ENCODE measurements at places on chromosomes 11 and 22.

- no peaks in the 10 kb centered on the region for H3K27me3 ChIP-seq
- peak overlapping the region; percentile 86 for H3K27ac ChIP-seq
- H3K36me3 ChIP-seq, result peaks cover 60% of the 10 kb centered on the region
- no peak for DNase-seq
- H3K4me3 ChIP-seq, result peak overlapping the region; percentile 54
- H3K4me1 ChIP-seq, result peaks cover 83% of the 10 kb centered on the region
These were observed 24.8 kb downstream of the MYH9 start for GRCh38 chr22:36362932-36363331.

DNA sequence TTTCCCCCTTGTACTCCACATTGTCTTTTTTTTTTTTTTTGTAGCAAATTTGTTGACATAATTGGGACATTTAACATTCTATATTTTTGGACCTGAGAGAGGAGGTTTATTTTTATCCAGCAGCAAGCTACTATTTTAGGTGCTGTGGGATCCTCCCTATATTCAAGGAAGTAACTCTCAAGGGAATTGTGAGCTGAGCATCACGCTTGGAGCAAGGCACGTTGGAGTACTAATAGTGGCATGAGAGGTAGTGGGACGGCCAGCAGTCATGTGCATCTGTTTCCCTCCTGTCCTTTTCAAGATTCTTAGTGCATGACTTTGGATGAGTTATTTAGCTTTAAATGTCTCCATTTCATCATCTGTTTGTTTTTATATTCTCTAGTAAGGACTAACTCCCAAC lies 52.3 kb downstream of the EXT2 start:
- DNase-seq, result no peak
- H3K36me3 ChIP-seq, result peaks cover 46% of the 10 kb centered on the region
- H3K27ac ChIP-seq, result no peak overlapping the region
- no peaks in the 10 kb centered on the region for H3K27me3 ChIP-seq
- H3K4me1 ChIP-seq, result no peaks in the 10 kb centered on the region

GRCh38 chr11:111633248-111633647 lies 31.0 kb downstream of the SIK2 start:
- peaks cover 8% of the 10 kb centered on the region for H3K36me3 ChIP-seq
- H3K27ac ChIP-seq, result no peak overlapping the region
- H3K27me3 ChIP-seq, result no peaks in the 10 kb centered on the region
- no peak overlapping the region for H3K4me3 ChIP-seq
- peaks cover 16% of the 10 kb centered on the region for H3K4me1 ChIP-seq

GRCh38 chr11:26867286-26867685 lies 126.6 kb upstream of the FIBIN start:
- DNase-seq, result no peak
- no peaks in the 10 kb centered on the region for H3K27me3 ChIP-seq
- no peaks in the 10 kb centered on the region for H3K4me1 ChIP-seq

DNA sequence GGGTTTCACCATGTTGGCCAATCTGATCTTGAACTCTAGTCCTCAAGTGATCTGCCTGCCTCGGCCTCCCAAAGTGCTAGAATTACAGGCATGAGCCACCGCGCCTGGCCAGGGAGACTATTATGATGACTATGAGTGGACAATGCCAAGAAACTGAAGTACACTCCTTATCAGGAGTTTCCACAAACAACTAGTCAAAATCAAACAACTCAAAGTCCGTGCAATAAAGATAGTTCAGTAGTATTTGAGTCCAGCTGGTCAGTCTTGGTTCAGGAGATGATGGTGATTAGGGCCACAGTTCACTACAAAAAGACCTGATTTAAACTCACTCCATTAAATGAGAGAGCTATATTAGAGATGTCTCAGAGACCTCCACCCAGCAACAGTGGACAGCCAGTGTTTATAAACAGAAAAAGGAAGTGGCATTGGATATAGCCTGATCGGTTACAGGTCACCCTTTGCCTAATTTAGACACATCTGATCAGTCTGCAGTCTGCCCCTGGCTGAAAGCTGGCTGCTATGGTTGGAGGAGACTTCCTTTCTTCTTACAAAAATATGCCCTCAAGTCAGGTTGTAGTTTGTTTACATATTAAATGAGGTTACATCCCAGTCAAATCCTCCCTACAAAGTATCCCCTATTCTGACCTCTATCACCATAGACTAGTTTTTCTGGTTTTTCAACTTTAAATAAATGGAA lies 17.0 kb downstream of the CD3E start:
- no peaks in the 10 kb centered on the region for H3K36me3 ChIP-seq
- H3K4me1 ChIP-seq, result peaks cover 29% of the 10 kb centered on the region
- peak overlapping the region; percentile 25 for H3K27ac ChIP-seq
- H3K4me3 ChIP-seq, result no peak overlapping the region

DNA sequence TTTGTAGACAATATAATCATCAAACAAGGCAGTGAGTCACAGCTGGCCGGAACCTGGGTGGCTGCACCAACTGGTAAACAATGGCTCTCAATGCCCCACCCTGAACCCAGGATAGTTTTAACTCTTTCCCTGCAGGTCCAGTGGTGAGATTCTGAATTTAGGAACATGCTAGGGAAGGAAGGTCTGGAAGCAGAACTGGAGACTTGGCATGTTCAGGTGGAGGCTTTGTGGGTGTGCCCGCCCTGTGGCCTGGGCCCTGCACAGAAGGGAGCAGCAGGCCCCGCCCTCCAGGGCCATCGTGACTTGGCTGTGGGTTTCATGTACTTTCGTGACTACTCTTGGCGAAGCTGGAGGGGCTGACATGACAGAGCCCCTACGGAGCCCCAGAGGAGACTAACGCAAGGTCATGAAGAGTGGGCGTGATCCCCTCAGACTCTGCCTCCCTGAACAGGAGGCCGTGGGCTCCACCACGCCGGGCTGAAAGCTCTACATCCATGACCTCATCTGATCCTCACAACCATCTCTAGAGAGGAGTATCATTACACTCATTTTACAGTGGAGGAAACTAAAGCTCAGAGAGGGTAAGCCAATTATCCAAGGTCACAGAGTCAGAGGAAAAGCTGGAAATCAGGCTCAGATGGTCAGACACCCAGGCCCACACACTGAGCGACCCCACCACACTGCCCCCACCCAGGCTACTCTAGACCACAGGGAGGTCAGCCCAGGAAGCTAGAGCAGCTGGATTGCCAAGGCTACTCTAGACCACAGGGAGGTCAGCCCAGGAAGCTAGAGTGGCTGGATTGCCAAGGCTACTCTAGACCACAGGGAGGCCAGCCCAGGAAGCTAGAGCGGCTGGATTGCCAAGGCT lies 27.3 kb downstream of the MAFF start:
- no peak for DNase-seq
- H3K27ac ChIP-seq, result no peak overlapping the region
- peaks cover 3% of the 10 kb centered on the region for H3K4me1 ChIP-seq

DNA sequence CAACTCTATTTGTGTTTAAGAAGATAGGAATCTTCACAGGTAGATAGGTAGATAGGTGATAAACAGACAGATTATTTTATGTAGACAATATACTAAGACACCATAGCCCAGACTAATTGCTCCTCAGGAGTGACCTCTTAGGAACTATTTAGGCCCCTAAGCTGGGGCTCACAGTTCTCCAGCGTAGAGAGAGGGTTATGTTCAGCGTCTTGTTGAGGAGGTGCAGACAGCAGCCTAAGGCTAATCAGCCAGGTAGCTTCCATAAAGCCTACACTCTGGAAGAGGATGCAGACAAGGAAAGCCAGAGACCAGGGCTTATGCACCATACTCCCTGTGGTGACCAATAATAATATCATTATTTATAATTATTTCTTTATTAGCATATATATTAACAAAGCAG lies 705.2 kb downstream of the LRRC4C start:
- no peaks in the 10 kb centered on the region for H3K4me1 ChIP-seq
- no peak overlapping the region for H3K27ac ChIP-seq
- no peaks in the 10 kb centered on the region for H3K27me3 ChIP-seq

- no peak overlapping the region for H3K4me3 ChIP-seq
- no peak overlapping the region for H3K27ac ChIP-seq
- H3K27me3 ChIP-seq, result no peaks in the 10 kb centered on the region
- H3K36me3 ChIP-seq, result no peaks in the 10 kb centered on the region
- DNase-seq, result no peak
These were observed 242.1 kb upstream of the KIRREL3 start for GRCh38 chr11:127242676-127243075.

GRCh38 chr11:96035740-96036078 lies 111.8 kb upstream of the MTMR2 start:
- H3K4me3 ChIP-seq, result no peak overlapping the region
- peaks cover 13% of the 10 kb centered on the region for H3K4me1 ChIP-seq
- H3K27me3 ChIP-seq, result no peaks in the 10 kb centered on the region

- peaks cover 30% of the 10 kb centered on the region for H3K27me3 ChIP-seq
- no peaks in the 10 kb centered on the region for H3K36me3 ChIP-seq
- H3K4me1 ChIP-seq, result no peaks in the 10 kb centered on the region
These were observed 19.1 kb upstream of the RCN1 start for GRCh38 chr11:32071811-32072210.

DNA sequence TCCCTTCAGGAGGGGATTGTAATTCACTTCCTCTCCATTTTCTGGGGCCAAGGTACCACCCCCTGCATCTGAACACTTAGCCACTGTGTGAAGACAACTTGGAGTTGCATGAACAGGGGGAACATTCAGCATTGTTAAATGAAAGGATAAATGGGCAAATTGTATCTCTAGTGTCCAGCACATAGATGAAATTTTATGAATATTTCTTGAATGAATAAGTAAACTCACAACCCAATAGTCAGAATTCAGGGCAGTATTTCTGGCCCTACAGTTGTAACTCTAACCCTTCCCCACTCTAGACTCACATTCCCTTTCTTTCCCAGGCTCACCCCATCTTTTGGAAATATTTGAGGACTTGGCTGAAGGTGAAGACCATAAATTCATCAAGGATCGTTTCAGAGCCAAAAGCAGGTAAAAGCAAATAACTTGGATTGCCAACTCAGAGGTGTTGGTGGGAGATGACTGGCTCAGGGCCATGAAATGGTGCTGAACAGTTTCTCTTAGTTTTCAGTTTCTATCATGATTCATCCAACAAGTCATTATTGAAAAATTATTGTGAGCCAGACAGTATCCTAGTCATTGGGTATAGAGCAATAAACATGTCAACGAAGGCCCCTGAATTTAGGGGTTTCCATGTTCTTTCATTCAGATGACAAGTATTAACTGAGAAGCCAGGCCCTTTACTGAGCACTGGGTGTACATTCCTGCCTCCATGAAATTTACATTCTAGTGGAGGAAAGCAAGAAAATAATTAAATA lies 33.3 kb upstream of the ZC3H12C start:
- peaks cover 14% of the 10 kb centered on the region for H3K27me3 ChIP-seq
- H3K4me1 ChIP-seq, result no peaks in the 10 kb centered on the region
- no peaks in the 10 kb centered on the region for H3K36me3 ChIP-seq
- no peak for DNase-seq

GRCh38 chr11:122115524-122116379 lies at the start of gene BLID:
BLID (minus strand) TSS chr11:122116215; CDS start chr11:122115922, 293 bp downstream.
- H3K4me3 ChIP-seq, result no peak within 1 kb of the TSS
- no peak for DNase-seq
- peaks cover 6% of the 10 kb centered on the region for H3K27me3 ChIP-seq
- no peaks in the 10 kb centered on the region for H3K36me3 ChIP-seq
- no peak within 1 kb of the TSS for H3K27ac ChIP-seq
- no peaks in the 10 kb centered on the region for H3K4me1 ChIP-seq

DNA sequence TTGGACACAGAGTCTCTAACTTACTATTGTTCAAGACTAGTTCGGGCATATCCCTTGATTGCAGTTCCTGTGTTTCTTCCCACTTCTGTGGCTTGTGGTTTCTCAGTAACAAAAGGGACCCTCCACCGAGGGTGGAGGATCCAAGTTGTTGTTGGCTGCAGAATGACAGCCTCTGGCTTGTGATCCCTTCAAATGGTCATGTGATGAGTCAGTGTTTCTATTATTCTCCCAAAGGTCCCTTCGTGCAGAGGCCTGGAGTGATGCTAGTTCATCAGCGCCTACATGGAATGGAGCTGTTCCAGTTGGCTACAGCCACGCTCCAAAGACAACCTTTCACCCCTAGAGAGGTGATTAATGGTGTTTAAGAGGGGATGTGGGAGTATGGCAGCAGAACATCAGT lies 2.6 kb upstream of the VWCE start:
- H3K4me3 ChIP-seq, result no peak overlapping the region
- peaks cover 47% of the 10 kb centered on the region for H3K36me3 ChIP-seq
- H3K27me3 ChIP-seq, result no peaks in the 10 kb centered on the region
- H3K4me1 ChIP-seq, result peaks cover 36% of the 10 kb centered on the region

- no peak for DNase-seq
- no peaks in the 10 kb centered on the region for H3K27me3 ChIP-seq
- no peak overlapping the region for H3K27ac ChIP-seq
- H3K36me3 ChIP-seq, result no peaks in the 10 kb centered on the region
These were observed 44.1 kb upstream of the FIBIN start for GRCh38 chr11:26949846-26950245.

DNA sequence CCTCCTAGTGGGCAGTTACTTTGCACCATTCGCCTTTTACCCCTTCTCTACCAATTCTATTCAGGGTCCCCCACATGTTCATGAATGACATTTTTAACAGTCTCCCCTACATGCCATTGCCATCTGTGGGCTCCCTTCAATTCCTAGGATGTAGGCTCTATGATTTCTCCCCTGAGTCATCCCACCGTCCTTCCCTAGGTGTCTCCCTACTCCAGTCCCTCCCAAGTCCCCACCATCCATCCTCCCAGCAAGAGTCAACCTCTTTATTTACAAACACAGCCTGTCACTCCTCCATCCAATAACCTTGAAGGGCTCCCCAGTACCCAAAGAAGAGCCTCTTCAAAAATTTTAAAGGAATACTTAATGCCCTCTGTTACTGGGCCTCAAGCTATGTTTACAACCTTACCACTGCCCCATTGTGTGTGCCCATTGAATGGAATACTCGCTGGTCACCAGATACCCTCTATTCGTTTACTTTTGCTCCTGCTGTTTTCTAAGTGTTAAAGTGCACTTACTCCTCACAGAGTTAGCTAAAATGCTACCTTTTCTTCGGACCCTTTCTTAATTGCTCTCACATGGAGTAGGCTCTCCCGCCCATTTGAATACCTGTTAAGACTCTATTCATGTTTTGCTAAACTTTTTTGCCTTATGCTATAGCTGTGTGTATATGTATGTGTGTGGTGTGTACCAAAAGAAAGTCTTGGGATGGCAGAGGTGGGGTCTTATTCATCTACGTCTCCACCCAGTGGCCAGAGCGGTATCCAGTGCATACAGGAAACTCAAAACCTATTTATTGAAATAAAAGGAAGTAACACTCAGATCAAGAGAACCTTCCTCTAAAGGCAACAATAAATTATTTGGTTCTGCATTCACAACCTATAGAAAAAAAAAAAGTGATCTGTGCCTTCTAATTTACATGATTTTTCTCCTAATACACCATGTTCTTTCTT lies 235.8 kb upstream of the CCDC90B start:
- no peaks in the 10 kb centered on the region for H3K36me3 ChIP-seq
- H3K4me3 ChIP-seq, result no peak overlapping the region
- no peak for DNase-seq
- H3K4me1 ChIP-seq, result no peaks in the 10 kb centered on the region

DNA sequence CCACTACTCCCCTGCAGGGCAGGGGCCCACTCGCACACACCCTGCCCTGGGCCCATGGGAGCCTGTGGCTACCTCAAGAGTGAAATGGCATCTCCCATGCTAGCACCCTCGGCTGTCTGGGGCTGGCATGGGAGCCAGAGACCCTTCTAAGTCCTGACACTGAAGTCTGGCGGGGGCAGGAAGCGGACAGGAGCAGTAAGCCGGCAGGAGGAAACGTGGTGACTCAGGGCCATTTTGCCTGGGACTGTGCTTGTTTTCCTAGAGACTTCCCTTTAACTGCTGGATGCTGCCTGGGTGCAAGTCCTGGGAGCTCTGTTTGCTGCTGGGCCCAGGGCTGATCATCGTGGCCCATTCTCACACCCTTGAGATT lies 16.8 kb downstream of the RELT start:
- no peak for DNase-seq
- H3K27me3 ChIP-seq, result no peaks in the 10 kb centered on the region
- no peak overlapping the region for H3K4me3 ChIP-seq
- peak overlapping the region; percentile 51 for H3K27ac ChIP-seq
- peaks cover 74% of the 10 kb centered on the region for H3K36me3 ChIP-seq

GRCh38 chr22:44019846-44020245 lies 4.3 kb upstream of the PARVB start:
- peak overlapping the region; percentile 42 for H3K27ac ChIP-seq
- H3K4me3 ChIP-seq, result peak overlapping the region; percentile 32
- no peak for DNase-seq
- peaks cover 38% of the 10 kb centered on the region for H3K4me1 ChIP-seq
- no peaks in the 10 kb centered on the region for H3K27me3 ChIP-seq
